ENCODE measurements at places on chromosomes 6 and 20.

DNA sequence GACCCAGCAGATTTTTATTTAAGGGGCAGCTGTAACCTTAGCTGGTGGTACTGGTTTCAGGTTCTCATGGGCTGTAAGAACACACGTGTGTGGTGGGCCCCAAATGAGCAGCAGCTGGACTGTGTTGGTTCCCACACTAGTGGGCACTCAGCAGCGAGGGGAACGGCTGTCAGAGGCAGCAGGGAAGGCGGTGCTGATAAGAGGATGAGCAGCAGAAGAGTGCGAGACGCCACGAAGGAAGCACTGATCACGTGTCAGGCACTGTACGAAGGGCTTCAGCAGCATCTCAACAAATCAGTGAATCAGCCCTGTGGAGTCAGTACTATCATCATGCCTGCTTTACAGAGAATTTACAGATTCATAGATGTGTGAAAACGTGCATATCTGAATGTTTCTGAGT lies 41.0 kb upstream of the EMILIN3 start:
- DNase-seq, result no peak

DNA sequence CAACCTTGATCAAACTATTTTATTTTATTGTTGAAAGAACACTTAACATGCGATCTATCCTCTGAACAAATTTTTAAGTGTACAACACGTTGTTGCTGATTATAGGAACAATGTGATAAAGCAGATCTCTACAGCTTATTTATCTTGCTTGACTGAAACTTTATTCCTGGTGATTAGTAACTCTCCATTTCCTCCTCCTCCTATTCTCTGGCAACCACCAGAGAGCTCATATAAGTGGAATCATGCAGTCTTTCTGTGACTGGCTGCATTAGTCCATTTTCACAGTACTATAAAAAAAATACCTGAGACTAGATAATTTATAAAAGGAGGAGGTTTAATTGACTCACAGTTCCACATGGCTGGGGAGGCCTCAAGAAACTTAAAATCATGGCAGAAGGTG lies 218.1 kb downstream of the LRFN2 start:
- no peak for DNase-seq

DNA sequence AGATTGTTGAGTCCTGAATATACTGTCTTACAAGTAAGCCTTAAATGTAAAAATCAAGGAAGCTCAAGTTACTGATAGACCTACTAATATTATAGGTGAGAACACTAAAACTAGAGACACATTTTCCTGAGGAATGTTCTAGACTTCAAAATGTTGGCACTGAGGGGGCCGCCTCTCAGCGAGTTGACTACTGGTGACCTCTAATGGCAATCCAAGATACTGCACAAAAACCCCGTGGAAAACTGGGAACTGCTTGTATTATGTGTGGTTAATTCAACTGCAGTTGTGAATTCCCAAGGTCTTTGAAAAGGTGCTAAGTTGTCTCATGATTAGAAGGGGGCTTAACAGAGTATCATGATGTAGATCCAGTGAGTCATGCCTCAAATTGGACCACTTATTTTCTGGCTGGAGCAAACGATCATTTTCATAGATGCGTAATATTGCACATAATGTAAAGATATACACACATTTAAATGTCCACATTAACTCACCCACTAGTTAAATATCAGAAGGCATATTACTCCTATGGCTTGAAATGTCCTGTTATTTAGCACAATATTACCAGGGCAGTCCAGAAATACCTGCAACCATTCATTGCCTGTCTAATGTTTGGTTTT lies 336.2 kb downstream of the FOXA2 start:
- DNase-seq, result peak; percentile 15

DNA sequence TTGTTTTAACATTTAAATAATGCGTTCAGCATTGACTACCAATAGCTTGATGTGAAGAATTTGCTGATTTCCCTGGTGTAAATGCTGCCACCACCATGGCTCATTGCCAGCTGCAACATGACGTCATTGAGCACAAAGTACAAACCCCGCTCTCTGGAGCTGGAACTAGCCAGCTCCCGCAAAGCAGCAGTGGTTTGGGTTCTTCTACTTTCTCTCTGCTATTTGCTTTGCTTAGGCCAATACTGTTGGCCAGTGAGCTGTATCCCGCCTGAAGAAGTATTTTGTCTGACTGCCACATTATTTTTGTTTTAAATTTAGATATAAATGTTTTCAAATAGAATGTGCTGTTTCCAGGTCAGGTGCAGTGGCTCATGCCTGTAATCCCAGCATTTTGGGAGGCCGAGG lies 47.4 kb upstream of the KIF13A start:
- DNase-seq, result no peak

DNA sequence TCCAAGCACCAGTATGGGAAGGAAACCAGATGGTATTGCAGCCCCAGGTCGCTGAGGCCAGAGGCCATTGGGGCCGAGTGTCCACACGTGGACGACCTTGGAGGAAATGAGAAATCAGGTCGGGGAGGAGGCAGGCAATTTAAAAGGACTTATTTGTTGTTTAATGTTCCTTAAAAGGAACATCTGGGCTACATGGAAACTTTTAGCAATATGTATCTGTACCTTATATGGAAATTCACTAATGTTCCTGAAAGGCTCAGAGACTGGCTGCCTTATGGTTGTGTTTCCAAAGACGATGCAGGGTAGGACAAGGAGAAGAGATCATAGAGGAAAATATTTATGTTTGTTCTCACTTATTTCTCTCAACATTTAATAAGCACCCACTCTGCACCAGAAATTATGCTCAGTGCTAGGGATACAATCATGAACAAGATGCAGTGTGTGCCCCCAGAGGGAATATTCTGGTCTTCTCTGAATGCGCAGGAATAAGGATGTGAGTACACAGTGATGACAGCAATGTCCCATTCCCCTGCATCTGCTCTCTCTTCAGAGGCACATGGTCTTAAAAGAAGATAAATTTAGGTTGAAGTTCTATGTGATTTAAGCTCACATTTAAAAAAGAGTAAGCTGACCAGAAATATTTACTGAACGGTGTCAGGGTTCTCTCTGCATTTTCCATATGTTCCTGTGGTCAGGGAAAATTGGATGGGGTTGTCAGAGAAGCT lies 3.4 kb downstream of the BNIP5 start:
- DNase-seq, result no peak

DNA sequence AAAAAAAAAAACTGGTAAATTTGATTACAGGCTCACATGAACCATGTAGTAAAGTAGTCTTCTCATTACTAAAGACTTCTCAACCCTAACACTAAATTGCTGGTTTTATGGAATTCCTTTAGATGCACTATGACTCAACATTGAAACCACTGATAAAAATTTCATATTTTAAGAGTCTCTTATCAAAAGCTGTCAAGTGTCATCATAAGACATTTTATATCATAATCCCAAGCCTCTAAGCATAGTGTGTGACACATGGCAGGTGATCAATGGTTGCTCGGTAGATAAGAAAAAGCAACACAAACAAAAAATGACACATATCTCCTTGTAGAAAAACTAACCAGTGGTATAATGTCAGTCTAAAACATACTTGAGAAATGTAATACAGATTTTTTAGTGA lies 258.4 kb downstream of the RNGTT start:
- DNase-seq, result no peak

GRCh38 chr6:7052443-7053011 lies 55.2 kb upstream of the RREB1 start:
- DNase-seq, result peak; percentile 49

- DNase-seq, result peak; percentile 33
Measured at GRCh38 chr20:59314997-59315396, 14.6 kb downstream of the EDN3 start.

- DNase-seq, result peak; percentile 66
Measured at GRCh38 chr6:64013011-64013410, 377.4 kb downstream of the PHF3 start.

- DNase-seq, result no peak
Measured at GRCh38 chr6:46039646-46040045, 24.0 kb upstream of the CLIC5 start.

GRCh38 chr6:144265061-144265357 lies 20.1 kb upstream of the UTRN start:
- DNase-seq, result no peak

DNA sequence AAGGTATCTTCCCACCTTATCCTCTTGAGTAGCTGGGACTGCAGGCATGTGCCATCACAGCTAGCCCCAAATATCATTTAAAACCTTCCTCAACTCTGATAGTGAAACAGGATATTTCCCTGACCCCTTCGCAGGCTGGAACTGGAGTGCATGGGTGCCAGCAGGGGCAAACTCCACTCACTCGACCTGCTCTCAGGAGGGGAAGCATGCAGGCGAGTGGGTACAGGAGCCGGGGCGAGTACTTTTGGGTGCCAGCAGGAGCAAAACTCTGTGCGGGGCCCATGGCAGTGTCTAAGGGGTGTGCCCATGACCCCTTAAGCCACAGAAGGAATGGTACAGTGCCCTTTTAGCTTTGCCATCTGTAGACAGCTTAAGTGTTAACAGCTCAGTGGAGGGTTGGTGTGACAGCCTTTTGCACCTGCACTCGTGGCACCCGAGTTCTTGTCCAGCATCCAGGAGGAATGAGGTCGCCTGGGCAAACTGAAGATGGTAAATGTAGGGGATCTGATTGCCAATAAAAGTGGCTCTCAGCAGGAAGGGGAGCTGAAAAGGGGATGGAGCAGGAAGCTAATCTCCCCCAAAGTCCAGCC lies 155.1 kb downstream of the CDK19 start:
- no peak for DNase-seq

Data from hindlimb muscle (tissue), 1 donor.